Hematopoietic multipotent progenitor cell treated with erythropoietin and hydrocortisone succinate and interleukin-3 and kit ligand, for 8 days (in vitro differentiated cells): ENCODE measurements at places on chromosomes 3 and 15.

DNA sequence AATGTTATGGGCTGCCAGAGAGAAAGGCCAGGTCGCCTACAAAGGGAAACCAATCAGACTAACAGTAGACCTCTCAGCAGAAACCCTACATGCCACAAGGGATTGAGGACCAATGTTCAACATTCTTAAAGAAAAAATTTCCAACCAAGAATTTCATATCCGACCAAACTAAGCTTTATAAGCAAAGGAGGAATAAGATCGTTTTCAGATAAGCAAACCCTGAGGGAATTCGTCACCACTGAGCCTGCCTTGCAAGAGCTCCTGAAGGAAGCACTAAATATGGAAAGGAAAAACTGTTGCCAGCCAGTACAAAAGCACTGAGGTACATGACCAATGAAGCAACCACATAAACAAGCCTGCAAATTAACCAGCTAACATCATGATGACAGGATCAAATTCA, 33.1 kb downstream of the PYGO1 start:
- no peak for DNase-seq

DNA sequence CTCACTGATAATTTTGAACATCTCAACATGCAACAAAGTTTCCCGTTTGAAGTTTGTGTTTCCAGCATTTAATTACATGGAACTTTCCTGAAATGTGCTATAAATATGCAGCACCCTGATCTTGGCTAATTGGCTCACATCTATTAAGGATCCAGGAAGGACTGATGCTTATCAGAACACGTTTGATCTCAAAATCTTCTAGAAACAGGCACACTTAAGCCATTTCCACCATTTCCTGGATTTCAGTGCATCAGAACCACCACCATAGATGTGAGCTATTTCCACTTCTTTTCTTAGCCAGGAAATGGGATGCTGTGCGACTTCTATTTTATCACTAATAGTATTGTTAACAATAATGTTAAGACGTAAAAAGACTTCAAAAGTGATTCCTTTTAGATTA, 228.9 kb downstream of the FEZF2 start:
- no peak for DNase-seq

GRCh38 chr3:194930377-194931204, 244.9 kb downstream of the FAM43A start:
- DNase-seq = no peak

DNA sequence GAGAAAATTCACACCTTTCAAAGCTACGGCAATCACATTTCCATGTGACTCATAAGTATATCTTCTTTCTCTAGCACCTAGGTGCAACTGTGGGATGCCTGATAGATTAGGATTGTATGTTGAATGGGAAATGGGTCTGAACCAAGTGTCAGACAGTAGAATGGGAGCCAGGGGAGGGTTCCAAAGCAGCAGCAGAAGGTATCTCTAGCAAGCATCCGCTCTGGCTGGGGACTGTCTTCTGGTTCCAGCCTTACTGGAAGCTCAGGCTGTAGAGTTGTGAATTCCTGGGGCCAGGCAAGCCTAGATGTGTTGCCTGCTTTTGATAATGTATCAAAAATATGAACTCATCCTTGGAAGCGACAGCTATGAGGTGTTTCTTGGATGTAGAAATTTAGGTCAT, 2.1 kb upstream of the CHL1 start:
- DNase-seq = no peak

DNA sequence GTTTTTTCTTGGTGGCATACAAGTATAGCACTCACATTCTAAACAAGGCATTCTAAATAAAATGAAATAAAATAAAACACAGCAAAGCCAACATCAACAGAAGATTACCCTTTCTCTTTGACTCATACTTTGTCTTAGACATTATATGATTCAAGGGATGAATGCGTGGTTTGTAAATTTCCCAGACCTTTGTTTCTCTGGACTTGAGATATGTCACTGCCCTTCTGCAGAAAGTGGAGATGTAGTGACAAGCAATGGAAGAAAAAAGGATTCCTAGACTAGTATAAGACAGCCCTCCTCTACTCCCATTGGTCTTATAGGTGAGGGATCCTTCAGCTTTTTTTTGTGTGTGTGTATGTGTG, 22.4 kb downstream of the NANOGP8 start:
- DNase-seq = no peak

DNA sequence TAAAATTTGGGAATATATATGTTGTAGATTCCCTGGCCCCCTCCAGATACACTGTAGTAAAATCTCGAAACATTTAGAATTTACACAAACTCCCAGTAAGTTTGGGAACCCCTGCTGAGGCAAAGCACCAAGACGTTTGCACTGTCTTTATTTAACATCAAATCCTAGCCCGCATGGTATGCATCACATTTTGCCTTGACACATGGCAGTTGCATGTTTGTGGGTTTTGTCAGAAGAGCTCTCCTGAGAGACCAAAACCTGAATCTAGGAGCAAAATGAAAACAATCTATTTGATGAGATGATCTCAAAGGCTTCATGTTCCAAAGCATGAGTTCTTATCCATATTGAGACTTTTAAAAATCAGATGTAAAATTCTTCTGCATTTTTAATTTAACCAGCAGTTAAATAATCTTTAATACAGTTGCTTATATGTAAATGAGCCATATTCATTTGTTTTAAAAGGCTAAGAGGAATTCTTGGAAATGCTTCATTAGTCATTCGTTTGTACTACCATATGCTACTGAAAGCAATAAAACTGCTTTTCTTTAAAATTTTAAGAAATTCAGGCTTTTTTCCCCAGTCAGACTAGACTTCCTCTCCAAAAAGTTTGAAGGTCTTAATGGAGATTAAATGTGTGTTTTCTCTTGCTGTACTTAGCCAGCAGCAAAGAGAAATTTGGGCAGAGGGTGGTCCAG, 105.2 kb upstream of the BOC start:
- DNase-seq = no peak

DNA sequence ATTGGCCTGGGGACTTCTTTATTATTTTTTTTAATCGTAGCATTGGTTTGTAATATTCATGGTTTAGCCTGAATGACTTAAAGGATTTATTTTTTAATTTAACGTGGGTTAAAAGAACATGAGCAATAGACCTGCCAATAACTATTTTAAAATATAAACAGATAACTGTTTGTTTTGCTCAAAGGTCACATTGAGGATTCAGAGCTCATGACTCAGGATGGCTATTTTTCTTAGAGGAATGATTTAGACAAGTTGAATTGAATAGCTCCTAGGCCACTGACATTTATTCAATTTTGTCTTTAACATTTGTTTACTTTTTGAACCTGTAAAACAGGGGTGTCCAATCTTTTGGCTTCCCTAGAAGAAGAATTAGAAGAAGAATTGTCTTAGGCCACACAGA, 68.5 kb downstream of the ITPR1 start:
- DNase-seq = no peak

DNA sequence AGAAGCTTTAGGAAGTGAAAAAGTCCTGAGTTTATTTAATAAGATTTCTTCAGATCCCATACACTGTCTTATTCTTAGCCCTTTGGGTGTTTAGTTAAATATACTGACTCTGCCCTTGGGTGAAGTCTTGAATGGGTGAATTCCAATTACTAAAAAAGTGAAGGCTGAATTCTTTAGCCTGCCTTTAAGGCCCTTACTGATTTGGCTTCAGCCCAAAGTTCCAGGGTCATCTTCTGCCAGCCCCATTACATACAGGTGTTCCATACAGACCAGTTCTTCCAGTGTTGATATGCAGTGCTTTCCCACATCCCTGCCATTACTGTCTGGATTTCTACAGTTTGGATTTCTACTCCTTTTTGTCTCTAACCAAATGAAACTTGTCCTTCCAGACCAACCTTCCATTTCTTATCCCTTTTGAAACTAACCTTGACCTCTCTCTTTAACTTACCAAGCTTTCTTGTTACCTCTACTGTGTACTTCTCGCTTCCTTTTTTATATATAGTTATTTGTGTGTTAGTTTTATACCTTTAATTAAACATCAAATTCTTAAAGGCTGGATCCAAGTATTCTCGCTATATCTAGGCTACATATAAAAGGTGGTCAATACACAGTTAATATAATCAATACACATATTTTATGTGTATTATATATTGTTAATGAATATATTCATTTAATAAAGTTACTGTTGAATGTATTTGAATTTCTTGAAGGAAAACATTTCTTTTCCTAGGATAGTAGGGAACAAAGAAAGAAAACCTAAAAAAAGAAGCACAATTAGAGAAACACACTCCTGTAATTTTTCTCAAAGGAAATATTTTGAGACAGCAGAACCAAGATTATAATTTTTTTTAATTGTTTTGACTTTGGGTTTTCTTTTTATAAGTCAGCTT, 15.0 kb downstream of the MBNL1 start:
- no peak for DNase-seq

DNA sequence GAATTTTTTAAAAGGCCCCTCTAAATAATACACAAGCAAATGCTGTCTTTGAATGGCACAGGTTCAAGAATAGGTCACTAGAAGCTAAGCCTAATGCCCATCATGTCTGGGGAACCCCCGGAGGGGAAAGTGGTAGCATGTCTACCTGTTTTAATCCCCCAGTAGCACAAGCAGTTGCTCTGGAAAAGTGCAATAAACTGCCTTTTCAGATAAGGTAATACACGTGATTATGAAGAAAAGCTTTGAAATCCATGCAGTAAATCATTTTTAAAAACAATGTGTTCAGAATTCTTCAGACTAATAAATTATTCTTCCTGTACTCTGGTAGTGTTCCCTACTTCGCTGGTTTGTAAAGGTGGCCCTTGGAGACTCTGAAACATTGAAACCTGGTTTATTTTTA, 922.2 kb downstream of the ROBO1 start:
- no peak for DNase-seq

DNA sequence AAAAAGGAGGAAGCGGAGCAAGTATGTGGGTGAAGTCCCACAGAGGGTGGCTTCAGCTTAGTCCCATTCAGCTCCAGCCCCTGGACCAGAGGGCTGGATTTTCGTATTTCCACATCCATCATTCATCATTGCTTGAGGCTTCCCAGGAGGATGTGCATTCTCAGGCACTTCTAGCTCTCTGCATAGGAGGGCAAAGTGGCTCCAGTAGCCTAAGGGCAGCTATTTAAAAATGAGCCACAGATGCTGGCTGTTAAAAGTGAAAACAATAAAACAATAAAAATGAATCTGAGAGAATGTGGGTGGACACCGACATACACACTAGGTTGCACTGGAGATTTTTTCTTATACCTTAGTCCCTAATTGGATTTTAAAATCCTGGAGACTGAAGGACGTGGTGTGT, 629.2 kb upstream of the ZNF385D start:
- no peak for DNase-seq

- DNase-seq = peak; percentile 4
Observed at GRCh38 chr3:23442598-23443383, 239.7 kb downstream of the UBE2E2 start.

GRCh38 chr3:170023165-170023564, 14.6 kb upstream of the GPR160 start:
- no peak for DNase-seq

DNA sequence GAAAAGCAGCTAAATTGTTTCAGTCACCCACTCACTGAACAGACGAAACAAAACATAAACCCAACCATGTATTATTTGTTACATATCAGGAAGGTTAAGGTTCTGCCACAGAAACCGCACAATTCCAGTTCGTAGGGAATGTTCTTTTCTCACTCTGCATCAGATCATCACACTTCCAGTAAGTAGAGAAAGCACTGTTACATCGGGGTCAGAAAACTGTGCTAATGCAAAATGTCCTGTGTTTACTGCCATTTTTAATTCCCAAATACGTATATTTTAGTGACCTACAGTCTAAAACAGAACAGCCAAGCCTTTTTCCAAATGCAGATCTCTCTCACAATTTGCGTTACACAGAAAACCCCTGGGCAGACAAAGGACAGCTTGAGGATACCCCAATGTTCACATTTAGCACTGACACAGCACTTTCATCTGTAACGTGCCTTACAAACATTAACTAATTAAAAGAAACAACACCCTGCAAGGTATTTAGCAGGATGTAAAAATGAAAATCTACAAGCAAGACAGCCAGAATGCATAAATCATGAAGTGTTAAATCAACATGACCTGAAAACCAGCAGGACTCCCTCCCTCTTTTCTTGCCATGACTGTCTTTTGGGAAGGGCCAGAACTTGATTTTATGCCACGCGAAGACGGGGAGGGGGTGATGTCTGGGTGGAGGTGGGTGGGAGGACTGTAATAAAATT, 34.8 kb upstream of the SKIL start:
- DNase-seq = no peak

GRCh38 chr3:17841190-17841828, 98.9 kb upstream of the TBC1D5 start:
- DNase-seq = peak; percentile 71

DNA sequence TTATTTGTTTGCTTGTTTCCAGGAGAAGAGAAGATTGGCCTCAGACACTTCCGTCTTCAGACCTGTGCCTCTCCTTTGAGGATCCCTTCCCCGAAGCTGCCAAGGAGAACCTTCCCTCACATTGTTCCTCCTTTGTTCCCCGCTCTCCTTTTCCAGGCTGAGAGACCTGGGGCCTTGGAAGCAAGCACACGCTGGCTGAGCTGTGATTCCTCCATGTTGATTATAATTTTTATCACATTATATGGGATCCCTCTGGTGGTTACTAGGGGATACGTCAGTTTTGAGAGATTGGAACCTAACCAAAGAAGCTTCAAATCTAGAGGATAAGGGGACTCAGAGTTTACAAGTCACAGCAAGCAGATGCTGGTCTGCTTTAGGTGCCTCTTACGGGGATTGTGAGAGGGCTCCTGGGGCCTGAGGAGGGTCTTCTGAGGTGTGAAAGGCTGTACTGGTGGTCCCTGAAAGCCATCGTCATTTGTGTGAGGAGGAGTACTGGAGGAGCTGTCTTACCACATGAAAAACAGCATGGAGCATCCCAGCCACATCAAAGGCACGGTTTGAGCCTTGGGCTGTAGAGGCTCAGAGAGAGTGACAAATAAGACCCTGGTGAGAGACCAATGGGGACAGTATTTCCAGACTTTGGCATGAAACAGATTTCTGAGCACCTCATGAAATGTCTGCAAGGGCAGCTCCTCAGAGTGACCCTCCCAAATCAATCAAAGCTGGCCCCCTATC, 760.1 kb upstream of the CFAP20DC start:
- DNase-seq = peak; percentile 13

- DNase-seq = no peak
Observed at GRCh38 chr3:104548401-104548800, 818.3 kb upstream of the ALCAM start.

- DNase-seq = no peak
Observed at GRCh38 chr3:14538451-14539088, 1.6 kb downstream of the GRIP2 start.

- no peak for DNase-seq
Observed at GRCh38 chr3:127991681-127992080, 60.6 kb upstream of the SEC61A1 start.

- DNase-seq = no peak
Observed at GRCh38 chr3:60829058-60829457, 422.2 kb downstream of the FHIT start.
